SJSA1 (cell line): ENCODE measurements at places on chromosomes 5 and 9. TPM values are rescaled to one million over a fixed set of nuclear protein-coding genes. Genes with fewer than 3 reads are reported as not detected.

The CCDC69 gene
- total RNA-seq, result 0.03 and 0.39 TPM in 2 replicates

DNA sequence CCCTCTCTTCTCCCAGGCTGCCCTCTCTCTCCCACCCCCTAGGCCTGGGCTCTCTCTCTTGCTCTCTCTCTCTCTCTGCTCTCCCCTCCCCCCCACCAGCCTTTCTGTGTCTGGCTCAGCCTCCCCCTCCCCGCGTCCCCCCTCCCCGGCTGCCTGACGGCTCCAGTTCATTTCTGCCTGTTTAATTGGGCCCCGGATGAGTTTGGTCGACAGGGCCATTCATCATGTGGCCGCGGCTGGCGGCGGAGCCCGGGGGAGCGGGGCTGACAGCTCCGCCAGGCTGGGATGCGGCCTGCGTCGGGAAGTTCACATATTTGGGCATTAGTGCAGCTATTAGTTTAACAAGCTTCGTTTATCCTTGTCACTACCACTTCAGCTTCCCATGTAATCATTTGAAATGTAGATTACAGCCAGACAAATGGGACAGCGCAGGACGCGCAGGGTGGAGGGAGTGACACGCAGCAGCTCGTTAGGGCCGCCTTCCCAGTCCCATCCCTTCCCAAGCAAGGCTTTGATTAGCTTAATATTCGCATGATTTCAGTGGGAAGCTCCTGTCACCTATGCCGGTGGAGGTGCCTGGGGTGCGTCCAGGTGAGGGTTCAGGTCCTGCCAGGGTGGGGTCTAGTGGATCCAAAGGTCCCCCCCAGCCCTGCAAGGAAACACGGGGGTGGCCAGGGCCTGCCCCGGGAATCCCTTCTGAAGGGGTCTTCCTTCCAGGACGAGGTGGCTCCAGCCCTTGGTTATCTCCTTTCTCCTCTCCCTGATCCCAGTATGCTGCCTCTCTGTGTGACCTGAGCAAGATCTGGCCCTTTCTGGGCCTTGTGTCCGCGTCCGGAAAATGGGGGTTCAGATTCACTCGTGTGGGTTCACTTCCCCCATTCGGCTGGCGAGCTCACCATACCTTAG is 214.8 kb downstream of the PAX5 start:
- DNase-seq, result no peak

DNA sequence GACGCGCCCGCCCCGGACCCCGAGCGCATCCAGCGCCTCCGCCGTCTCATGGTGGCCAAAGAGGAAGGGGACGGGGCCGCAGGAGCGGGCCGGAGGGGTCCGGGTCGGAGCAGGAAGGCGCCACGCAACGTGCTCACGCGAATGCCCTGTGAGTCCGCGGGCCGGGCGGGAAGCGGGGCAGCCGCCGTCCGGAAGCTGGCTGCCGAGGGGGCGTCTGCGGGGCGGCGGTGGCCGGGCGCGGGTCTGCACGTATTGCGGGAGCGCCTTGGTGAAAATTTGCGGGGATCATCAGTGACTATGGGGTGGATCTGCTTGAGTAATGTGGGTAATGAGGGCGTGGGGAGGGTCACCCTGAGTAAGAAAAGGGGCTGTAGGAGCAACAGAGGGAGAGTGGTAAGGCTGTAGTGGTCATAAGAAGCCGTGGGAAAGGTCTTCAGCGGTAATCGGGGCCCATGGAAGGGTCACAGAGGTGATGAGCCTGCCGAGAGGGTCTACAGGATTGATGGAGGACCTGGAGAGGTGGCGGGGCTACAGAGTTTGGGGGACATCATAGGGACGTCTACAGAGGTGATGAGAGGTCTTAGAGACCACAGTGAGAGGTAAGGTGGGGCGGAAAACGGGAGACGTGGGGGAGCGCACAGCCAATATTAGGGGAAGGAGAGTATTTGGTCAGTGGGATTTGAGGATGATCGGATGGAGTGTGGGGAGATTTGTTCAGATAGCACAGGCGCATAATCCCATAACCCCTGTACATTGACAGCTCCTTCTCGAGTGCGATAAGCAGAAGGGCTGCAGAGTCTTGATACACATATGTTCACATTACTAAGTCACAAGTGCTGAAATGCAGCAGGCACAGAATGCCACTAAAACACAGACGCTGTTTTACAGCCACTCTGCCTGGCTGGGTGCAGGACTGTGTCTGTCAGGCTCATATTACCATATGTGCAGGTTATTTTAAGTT is 819 bp downstream of the LSM11 start:
- peak; percentile 44 for DNase-seq

GRCh38 chr9:131366761-131367401 is 27.0 kb upstream of the PRRC2B start:
- peak; percentile 56 for DNase-seq
